ENCODE measurements at places on chromosomes 1 and 21. TPM values are rescaled to one million over a fixed set of nuclear protein-coding genes. Genes with fewer than 3 reads are reported as not detected.

OR10Z1 gene
- total RNA-seq, result not detected

TTC34 gene
- 0.39 TPM for total RNA-seq

HAO2 gene
- not detected for total RNA-seq

ZFYVE9 gene
- 48.6 TPM for total RNA-seq

DENND2D gene
- total RNA-seq, result 11.5 TPM

LRRC38 gene
- total RNA-seq, result not detected

FAM110D gene
- not detected for total RNA-seq

ALDH9A1 gene
- 106 TPM for total RNA-seq

ZBTB7B gene
- total RNA-seq, result 20.6 TPM

CLEC20A gene
- not detected for total RNA-seq

C1orf115 gene
- 2.5 TPM for total RNA-seq

PCP4 gene
- total RNA-seq, result not detected

AMY2B gene
- total RNA-seq, result 9.2 TPM

GUCA2A gene
- total RNA-seq, result not detected

RGSL1 gene
- not detected for total RNA-seq

RPTN gene
- total RNA-seq, result 0.13 TPM

RNF186 gene
- not detected for total RNA-seq

BARHL2 gene
- total RNA-seq, result not detected

SLC45A3 gene
- total RNA-seq, result 0.54 TPM

RIMKLA gene
- 0.13 TPM for total RNA-seq

KCNJ9 gene
- total RNA-seq, result 0.11 TPM

S1PR1 gene
- total RNA-seq, result 8.4 TPM

NEXN gene
- 18.9 TPM for total RNA-seq

VHLL gene
- 0.22 TPM for total RNA-seq

C1orf87 gene
- total RNA-seq, result not detected

S100A7 gene
- total RNA-seq, result not detected

LHX8 gene
- not detected for total RNA-seq

OR2AK2 gene
- not detected for total RNA-seq

CLIC6 gene
- 10.9 TPM for total RNA-seq

CDC20 gene
- total RNA-seq, result 26.4 TPM

SPRR1B gene
- not detected for total RNA-seq

COL24A1 gene
- 2.9 TPM for total RNA-seq

TSACC gene
- 0.65 TPM for total RNA-seq

USH2A gene
- total RNA-seq, result under 0.01 TPM

VSIG8 gene
- not detected for total RNA-seq

SPRR2F gene
- total RNA-seq, result not detected

SPATA46 gene
- total RNA-seq, result not detected

SMIM1 gene
- total RNA-seq, result not detected

AMY1B gene
- total RNA-seq, result not detected

ARTN gene
- total RNA-seq, result not detected

LCE1F gene
- not detected for total RNA-seq

HSPB7 gene
- total RNA-seq, result 19.6 TPM

SAMSN1 gene
- not detected for total RNA-seq

HHAT gene
- total RNA-seq, result 9.7 TPM

FCRLA gene
- total RNA-seq, result 1.2 TPM

MXRA8 gene
- total RNA-seq, result 540 TPM

EIF4G3 gene
- total RNA-seq, result 65.5 TPM

Measured in articular chondrocyte of knee joint (primary cell).